ENCODE measurements at places on chromosomes 1 and 21.
A peak's percentile ranks its signal among the peaks of the same experiment; 100 is the strongest.

DNA sequence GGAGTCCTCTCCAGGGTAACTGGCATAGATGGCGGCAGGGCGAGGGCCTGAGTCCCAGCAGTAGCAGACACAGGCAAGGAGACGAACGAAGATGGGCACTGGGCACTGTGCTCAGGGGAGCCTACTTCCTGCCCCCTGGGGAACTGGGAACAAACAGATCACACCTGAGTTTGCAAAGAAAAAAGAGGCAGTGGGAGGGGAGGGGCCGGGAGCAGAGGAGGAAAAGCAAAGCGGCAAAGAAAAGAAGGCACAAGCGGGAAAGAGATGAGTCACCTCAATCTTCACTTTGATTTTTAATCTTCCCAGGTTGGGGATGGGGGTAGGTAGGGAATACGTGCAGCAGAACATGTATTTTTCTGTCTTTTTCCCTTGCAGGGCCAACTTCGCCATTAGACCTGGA is 44.0 kb downstream of the ZSCAN20 start:
- no peak for DNase-seq

DNA sequence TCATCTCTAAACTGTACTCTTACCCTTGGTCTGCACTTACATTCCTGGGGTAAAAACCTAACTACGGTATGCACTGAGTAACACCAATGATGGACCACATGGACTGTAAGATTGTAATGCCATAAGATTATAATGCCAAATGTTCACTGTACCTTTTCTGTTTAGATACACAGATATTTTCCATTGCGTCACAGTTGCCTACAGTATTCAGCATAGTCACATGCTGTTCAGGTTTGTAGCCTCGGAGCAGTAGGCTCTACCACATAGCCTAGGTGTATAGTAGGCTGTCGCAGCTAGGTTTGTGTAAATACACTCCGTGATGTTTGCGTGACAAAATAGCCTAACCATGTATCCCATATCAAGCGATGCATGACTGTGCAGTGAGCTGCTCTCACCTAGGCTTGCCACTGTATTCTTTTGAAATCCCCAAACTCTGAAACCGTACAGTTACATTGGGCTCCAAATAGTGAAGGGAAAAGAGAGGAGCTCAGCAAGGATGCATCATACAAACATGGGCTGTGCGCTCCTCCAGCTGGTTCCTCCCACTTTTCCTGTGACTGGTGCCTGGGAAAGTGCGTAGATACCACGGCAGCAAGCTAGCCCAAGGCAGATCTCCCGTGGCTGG is 35.2 kb downstream of the CFAP57 start:
- DNase-seq = peak; percentile 75

DNA sequence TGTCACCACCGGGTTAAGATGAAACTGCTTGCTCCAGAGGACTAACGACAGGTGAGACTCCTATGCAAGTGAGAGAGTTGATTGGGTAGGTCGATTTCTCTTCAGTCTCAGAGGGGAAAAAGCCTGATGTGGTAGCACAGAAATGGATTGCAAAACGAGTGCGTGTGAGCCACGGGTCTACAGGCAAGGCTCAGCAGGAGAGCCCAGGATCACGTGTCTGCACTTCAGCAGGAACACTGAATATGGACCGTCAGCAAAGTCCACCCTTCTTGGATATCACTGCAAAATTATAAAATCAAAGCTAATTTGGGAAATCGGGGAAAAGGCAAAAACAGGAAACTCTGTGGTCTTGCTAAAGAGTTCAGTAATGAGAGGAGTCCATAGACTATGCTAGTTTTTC is 107.7 kb upstream of the ZNF648 start:
- no peak for DNase-seq

DNA sequence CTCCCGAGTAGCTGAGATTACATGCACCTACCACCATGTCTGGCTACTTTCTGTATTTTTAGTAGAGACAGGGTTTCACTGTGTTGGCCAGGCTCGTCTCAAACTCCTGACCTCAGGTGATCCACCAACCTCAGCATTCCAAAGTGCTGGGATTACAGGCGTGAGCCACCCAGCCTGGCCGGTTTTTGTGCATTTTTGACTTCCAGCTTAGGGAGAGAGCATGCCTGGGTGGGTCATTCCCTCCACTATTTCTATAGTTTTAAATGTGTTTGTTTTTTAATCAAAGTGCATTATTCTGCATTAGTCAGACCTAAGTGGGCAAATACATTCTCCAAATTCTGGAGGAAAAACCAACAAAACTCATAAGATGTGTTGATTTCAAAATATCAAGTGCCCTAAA is 207.4 kb upstream of the NRIP1 start:
- no peak for DNase-seq

All from amniotic stem cell (primary cell).